ENCODE measurements at places on chromosomes 5 and 9. TPM values are rescaled to one million over a fixed set of nuclear protein-coding genes. Genes with fewer than 3 reads are reported as not detected.
A peak's percentile ranks its signal among the peaks of the same experiment; 100 is the strongest.

The DMRT2 gene
- total RNA-seq, result not detected

The FAM221B gene
- total RNA-seq, result not detected

The ZNF484 gene
- total RNA-seq, result 5.9 TPM

The MAN2A1 gene
- 35.6 TPM for total RNA-seq

The SLC34A1 gene
- total RNA-seq, result not detected

The SLC36A2 gene
- total RNA-seq, result not detected

The TMC1 gene
- not detected for total RNA-seq

The DAB2 gene
- 33.2 TPM for total RNA-seq

The PCDHGB1 gene
- total RNA-seq, result 1.5 TPM

The PTPRD gene
- 21.7 TPM for total RNA-seq

The IL9 gene
- total RNA-seq, result not detected

The PCA3 gene
- total RNA-seq, result not detected

The MUSK gene
- total RNA-seq, result 0.26 TPM

The ATP6V0E1 gene
- total RNA-seq, result 60.3 TPM

The ENTREP1 gene
- 7.9 TPM for total RNA-seq

DNA sequence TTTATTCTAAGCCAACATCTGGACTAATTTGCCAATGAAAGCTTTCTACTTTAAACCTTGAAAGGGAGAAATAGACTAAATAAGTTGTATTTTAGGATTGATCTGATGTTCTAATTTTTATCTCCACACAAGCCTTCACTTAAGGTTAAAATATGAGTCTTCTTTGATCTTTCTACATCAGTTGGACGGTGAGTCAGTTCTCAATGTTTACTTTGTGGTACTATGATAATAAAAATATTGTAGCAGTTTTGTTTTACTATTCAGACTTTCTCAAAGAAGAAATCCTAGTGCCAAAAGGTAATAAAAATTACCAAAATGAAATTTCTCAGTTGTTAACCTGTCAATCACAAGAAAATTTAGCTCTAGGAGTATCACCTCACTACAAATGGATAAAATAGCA, 203.5 kb upstream of the RGMB start:
- no peak for DNase-seq

GRCh38 chr5:128597156-128597555, 59.1 kb upstream of the FBN2 start:
- DNase-seq, result no peak

GRCh38 chr9:114505187-114506081, at the start of gene WHRN:
TSS of gene WHRN (minus strand) at chr9:114505473. CDS start at chr9:114504801, 672 bp downstream.
- DNase-seq, result peak; percentile 98

DNA sequence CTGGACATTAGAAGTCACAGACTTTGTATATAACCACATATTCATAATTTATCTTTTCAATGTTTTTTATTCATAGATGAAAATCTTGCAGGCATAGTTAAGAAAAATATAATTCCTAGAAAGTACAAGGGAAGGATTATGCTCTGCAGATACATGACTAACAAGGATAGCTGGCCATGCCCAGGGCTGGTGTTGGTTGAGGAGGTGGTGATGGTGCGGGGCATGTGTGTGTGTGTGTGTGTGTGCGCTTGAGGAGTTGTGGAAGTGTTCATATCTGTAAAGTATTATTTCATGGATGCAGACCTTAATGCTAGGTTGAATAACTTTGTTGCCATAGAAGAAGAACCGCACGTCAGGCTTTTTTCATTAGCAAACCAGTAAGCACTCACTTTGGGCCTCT, 1.3 kb downstream of the S1PR3 start:
- no peak for DNase-seq

- DNase-seq, result no peak
Observed at GRCh38 chr5:33258553-33258952, 182.2 kb upstream of the TARS1 start.

DNA sequence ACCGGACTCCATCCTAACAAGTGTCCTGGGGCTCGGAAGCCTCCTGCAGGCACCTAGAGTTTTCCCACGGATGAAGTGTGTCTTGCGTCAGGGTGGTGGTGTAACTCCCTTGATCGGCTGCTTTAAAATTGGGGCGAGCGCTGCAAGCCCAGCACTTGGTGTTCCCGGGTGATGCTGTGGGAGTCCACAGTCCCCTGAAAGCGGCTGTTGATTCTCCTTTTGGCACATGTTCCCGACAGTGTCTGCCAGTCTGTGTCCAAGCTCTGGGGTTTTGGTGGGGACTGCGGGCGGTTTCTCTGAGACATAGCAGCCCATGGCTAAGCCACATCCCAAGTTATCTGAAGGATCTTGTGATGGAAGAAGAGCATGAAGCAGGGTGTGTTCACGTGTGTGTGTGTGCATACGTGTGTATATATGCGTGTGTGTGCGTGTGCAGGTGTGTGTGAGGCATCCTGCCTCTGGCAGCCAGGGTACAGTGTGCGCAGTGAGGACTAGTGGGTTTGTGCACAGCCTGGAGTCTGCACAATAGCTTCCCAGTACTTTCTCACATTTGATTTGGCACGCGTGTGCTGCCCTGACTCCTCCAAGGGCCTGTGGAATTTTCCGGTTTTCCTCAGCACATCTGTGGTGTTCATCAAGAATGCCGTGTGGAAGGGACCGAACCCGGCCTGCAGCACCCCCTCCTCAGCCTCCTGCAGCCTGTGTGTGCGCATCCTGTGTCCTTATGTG, 16.9 kb downstream of the SLC25A48 start:
- DNase-seq, result no peak

DNA sequence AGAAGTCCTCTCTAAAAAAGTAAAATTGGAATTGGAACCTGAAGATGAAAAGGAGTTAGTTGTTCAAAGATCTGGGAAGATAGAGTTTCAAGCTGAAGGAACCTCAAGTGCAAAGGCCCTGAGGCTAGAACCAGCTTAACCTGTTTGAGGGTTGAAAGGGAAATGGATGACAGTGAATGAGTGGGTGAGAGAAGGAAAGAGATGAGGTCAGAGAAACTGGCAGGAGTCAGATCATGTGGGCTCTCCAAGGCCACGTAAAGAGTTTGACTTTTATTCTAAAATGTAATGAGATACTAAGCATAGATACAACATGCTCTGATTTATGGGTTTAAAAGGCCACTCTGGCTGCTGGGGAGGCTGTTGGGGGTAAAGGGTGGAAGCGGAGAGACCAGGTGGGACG, 2.5 kb upstream of the RAD23B start:
- DNase-seq, result no peak

DNA sequence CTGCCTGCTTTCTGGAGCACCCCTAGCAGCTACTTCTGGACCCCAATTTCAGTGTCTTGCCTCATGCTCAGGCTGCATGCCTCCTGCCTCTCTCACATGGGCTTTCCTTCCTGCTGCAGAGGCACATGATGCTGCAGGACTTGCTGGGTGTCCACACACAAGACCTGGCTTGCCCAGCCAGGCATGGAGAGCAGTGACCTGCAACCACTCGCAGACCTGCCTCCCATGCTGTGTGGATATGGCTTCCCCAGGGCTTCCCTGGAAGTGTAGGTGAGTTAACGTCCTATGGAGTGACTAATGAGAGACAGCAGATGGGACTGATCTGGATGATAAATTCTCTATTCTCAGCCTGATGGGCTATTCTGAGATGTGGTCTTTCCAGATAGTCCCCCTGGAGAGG, 53.2 kb upstream of the SMIM32 start:
- no peak for DNase-seq

- no peak for DNase-seq
Observed at GRCh38 chr5:65262096-65262495, 219.6 kb downstream of the ADAMTS6 start.

- DNase-seq, result no peak
Observed at GRCh38 chr5:66843065-66843464, 246.9 kb downstream of the MAST4 start.

DNA sequence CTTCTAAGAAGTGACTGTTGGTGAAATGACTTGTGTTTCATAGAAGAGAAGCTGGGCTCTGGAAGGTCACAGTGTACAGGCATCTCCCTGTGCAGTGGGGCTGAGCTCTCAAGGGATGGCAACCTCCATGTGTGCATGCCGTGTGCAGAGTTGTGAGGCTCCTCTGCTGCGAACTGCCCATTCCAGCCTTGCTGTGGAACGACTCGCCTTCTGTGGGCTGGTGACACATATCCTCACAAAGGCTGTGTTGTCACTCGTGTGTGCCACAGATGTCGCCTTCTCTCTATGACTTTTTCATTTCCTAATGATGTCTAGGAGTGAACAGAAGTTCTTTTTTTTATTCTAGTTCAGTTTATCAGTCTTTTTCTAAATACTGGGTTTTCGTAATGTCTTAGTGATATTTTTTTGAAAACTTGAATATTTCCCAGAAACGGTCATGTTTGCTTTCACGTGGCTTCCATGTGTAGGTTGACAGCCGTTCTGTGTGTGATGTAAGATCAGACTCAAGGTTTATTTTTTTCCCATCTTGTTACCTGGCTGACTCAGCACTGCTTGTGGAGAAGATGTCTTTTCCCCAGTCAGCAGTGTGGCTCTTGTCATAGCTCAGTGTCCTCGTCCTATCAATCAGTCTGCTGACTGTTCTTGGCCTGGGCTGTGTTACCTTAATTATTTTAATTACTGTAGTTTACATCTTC, 57.3 kb upstream of the CACNA1B start:
- DNase-seq, result no peak

DNA sequence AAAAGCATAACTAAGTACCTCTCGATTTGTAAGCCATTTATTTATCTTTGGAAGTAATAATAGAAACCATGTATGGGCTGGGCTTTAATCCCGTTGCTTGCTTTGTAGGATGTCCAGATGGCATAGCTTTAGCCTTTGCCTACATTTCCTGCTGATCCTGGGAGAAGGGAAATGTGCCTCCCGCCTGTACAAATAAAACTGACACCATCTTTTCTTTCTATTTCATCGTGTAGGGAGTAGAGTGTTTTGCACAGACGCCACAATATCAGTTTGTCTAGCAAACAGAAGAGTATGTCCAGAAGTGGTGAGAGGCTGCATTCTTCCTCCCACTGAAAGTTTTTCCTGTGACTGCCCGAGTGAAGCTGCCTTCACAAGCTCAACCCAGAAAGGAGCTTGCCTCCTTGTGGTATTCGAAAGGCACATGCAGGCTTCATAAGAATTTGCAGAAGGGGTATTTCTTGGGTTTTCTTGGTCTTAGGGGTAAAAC, 24.7 kb upstream of the TJP2 start:
- no peak for DNase-seq

DNA sequence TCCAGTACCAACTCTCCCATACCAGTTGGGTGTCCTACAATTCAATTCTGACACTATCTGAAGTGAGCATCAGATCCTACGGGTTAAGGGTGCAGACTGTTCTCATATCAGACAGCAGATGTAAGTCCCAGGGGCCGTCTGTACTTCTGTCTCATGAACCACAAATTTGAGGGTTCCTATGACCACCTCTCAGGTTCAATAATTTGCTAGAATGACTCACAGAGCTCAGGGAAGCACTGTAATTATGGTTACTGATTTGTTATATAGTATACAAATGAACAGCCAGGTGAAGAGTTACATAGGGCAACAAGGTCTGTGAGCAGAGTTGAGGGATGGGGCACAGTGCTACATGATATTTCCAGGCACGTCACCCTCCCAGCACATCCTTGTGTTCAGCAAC, 499.1 kb downstream of the DMAC1 start:
- DNase-seq, result no peak

DNA sequence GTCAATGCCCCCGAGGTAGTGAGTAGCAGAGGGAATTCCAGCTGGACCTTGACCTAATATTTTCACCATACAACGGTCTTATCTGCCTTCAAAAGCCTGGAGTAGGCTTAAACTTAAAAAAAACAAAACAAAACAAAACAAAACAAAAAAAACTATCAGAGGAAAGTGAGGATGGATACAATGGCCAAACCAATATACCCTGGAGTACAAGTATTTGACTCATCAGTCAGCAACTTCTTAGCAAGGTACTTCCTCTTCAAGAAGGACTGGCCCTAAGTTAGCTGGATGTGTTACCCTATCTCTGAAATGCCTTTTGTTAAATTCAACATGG, 160.6 kb upstream of the GNA14 start:
- DNase-seq, result no peak

- DNase-seq, result no peak
Observed at GRCh38 chr5:947626-948471, 55.2 kb downstream of the TRIP13 start.

- DNase-seq, result no peak
Observed at GRCh38 chr5:113757508-113757907, 244.0 kb downstream of the YTHDC2 start.

DNA sequence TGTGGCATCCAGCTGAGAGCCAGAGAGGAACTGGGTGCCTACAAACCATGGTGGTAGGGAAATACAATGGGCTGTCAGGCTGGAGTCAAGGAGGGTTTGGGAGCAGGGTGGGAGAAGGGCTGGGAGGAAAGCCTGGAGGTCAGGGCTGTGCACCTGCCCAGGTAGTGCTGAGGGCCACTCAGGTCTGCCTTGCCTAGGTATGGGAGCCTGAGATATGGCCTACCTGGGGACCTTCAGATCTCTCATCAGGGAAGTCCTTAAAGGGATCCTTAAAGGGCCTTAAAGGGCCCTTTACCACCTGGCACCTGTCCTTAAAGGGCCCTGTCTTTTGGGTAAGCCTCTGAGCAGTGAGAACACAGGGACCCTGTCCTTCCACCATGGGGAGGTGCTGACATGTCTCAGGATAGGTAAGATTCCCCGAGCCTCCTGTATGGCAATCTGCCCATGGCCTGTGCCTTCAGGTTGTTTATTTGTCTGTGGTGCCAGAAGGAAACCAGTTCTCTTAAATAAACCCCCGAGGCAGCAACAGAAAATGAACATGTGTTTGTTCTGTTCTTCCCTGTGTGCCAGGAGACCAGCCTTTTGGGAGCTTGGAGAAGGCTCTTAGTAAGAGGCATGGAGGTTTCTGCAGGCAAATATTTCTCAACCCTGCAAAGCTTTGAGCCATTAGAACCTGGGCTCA, 23.3 kb downstream of the SLC25A48 start:
- no peak for DNase-seq

- DNase-seq, result no peak
Observed at GRCh38 chr5:7396713-7397454, 946 bp downstream of the ADCY2 start.

DNA sequence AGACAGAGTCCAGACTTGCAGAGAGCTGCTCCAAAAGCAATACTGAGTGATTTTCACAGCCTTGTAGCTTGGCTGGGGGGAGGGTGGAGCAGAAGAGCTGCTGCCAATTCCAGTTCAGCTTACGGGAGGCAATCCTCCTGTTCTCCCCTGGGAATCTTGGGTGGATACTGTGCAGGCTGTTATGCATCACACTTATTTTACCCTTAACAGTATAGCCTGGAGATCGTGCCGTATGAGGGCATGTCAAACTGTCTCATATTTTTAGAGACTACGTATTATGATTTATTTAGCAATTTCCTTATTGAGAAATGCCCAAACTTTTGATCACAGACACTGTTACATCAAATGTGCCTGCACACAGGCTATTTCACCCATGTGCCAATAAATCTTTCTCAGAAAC, 85.2 kb downstream of the BASP1 start:
- DNase-seq, result no peak

DNA sequence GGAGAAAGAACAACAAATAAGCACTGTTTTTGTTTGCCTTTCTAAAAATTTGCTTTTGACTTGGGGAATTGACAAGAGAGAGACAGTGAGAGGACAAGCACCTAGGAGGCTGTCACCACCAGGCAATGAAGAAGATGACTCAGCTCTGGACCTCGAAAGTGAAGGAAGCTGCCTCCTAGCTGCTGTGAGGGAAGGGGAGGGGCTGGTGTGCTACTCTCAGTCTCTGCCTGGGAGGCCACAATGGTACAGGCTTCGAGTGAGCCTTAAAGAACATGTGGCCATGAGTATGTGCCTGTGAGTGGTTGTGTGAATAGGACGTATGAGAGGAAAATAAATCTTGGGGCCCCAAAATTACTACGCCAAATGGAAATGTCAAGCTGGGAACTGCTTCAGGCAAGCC, 7.1 kb upstream of the PLK2 start:
- no peak for DNase-seq
